ENCODE measurements at places on chromosomes 7 and 10.

DNA sequence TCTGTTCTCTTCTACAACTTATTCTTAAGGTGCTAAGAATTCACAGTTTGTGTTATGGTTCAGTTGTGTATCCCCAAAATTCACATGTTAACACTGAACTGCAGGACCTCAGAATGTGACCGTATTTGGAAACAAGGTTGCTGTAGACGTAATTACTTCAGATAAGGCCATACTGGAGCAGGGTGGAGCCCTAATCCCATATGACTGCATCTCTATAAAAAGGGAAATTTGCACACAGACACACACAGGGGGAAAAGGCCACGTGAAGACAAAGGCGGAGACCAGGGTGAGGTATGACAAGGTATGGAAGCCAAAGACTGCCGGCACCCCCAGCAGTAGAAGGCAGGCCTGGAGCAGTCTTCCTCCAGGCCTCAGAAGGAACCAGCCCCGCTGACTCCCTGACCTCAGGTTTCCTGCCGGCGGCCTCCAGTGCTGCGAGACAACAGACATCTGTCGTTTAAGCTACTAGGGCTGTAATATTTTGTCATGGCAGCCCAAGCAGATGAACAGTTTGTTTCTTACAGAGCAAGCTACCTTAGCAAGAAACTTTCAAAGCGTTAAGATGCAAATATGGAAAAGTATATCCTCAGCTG lies 98.7 kb downstream of the PROSER2 start:
- no peak for DNase-seq

- no peak for DNase-seq
Observed at GRCh38 chr7:2938514-2939192, 94.5 kb upstream of the GNA12 start.

- DNase-seq = no peak
Observed at GRCh38 chr7:46292741-46293140, 371.7 kb upstream of the IGFBP3 start.

GRCh38 chr10:59589796-59590195 lies 119.9 kb downstream of the SLC16A9 start:
- no peak for DNase-seq

DNA sequence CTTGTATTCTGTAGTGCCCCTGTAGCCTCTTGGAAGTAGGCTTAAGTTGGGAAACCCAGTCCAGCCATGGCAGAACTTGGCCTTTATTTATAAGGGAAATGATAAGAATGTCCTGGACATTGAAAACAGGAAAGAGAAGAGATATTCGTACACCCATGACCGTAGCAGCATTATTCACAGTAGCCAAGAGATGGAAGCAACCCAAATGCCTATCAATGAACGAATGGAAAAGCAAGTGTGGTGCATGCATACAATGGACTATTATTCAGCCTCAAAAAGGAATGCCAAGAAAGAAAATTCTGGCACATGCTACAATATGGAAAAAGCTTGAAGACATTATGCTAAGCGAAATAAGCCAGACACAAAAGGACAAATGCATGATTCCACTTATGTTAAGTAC lies 315.3 kb downstream of the CXCL12 start:
- DNase-seq = no peak

DNA sequence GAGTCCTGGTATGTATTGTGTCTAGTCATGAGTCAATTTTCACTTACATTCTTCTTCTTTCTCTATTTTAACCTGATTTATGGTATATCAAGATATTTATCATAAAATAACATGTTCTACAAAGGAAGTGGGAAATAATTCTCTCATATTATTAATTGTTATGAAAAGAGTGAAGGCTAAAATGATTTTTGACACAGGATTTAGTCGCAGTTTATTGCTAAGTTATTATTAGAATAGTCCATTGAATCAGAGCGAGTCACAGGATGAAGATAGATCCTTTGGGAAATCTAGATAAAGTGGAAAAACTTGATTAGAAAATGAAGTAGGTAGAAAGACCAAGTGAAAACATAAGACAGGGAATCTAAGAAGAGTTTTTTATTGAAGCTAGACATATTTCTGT lies 184.3 kb upstream of the DGKB start:
- DNase-seq = no peak

DNA sequence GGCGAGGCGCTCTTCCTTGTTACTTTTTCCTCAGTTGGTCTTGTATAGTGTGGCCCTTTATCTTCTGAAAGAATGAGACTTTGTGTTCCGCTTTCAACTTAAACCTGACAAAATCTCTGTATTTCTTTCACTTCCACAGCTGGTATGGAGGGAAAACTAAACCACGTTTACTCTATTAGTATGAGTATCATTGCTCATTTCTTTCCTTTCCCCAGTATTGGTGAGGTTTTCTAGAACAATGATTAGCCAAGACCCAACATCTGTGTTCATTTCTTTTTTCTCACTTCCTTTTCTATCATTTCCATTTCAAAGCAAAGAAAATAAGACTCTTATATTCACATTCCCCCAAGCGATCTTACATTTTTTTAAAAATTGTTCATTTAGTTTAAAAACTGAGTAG lies 165.3 kb downstream of the PAXIP1 start:
- no peak for DNase-seq

- no peak for DNase-seq
Observed at GRCh38 chr7:26860361-26860760, 4.0 kb downstream of the SKAP2 start.

DNA sequence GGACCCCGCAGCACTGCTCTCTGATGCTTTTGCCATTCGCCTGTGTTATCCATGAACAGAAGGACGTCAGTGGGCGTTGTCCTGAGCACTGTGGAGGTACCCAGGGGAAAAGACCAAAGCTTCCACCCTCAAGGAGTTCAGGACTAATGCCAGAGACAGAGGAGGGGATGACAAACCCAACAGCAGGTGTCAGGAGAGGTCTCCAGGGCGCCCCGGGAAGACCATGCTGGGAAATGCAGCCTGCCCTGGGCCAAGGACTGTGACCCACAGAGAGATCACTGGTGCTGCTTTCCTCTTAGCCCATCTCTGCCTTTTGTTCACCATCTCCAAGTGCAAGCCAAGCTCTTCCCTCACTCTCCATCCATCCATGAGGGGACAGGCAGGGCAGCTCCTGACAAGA lies 166.8 kb upstream of the PFKP start:
- DNase-seq = no peak

- DNase-seq = no peak
Observed at GRCh38 chr7:100599911-100600729, 2.0 kb upstream of the PCOLCE start.

- no peak for DNase-seq
Observed at GRCh38 chr7:121503039-121503438, 106.9 kb upstream of the FAM3C start.

- no peak for DNase-seq
Observed at GRCh38 chr7:79284211-79284610, 169.3 kb downstream of the MAGI2 start.

Data from activated CD4-positive, alpha-beta T cell treated with anti-CD3 and anti-CD28 coated beads, Interleukin-2, amount 50 U/mL, for 48 hours (primary cell).